ENCODE measurements at places on chromosomes 5 and 9.

DNA sequence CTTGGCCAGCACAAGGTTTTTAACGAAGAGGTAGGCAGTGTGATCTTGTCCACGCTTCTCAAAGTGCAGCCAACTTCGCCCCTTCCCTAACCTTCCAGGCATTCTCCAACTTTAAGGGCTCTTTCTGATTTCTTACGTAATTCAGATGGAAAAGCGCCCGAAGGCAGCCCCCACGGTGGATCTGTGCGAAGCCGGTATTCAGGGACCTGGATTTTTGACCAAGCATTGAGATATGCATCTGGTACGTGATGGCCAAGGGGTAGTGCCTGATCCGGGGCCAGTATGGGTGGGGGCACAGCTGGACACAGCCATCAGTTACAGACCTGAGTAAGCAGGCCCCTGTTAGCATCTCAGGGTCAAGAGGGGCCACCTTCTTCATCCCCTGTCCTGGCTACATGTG, 80.0 kb downstream of the AMBP start:
- no peak overlapping the region for H3K4me3 ChIP-seq
- H3K4me1 ChIP-seq, result peaks cover 13% of the 10 kb centered on the region
- no peak overlapping the region for H3K27ac ChIP-seq
- DNase-seq, result no peak

GRCh38 chr5:23025629-23026233, 172.6 kb upstream of the CDH12 start:
- DNase-seq, result no peak
- no peaks in the 10 kb centered on the region for H3K4me1 ChIP-seq
- no peak overlapping the region for H3K4me3 ChIP-seq
- H3K27ac ChIP-seq, result no peak overlapping the region

GRCh38 chr5:40478766-40479165, 200.9 kb upstream of the PTGER4 start:
- no peak overlapping the region for H3K27ac ChIP-seq
- no peak overlapping the region for H3K4me3 ChIP-seq
- H3K4me1 ChIP-seq, result no peaks in the 10 kb centered on the region

DNA sequence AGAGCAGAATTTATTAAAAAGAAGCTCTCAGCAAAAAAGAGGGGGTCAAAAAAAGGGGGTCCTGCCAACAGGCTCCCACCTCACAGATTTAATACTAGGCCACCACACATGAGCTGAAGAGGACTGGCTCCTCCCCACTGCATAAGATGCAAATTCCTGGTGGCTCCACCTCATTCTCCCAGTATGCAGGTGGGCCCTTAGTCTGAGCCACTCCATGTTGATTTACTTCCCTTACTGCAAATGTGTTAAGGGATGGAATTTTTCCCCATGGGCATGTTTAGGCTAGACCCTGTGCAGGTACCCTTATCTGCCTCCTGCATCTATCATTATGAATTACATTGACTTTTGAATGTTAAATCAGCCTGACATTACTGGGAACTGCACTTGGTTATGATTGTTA, 82.9 kb downstream of the ISOC1 start:
- no peaks in the 10 kb centered on the region for H3K4me1 ChIP-seq
- no peak overlapping the region for H3K27ac ChIP-seq
- H3K36me3 ChIP-seq, result no peaks in the 10 kb centered on the region
- no peak for DNase-seq

- H3K4me1 ChIP-seq, result no peaks in the 10 kb centered on the region
- H3K4me3 ChIP-seq, result no peak overlapping the region
- no peaks in the 10 kb centered on the region for H3K36me3 ChIP-seq
- peak; percentile 11 for DNase-seq
- no peaks in the 10 kb centered on the region for H3K27me3 ChIP-seq
These were observed 204.9 kb downstream of the CHSY3 start for GRCh38 chr5:130109152-130109551.

DNA sequence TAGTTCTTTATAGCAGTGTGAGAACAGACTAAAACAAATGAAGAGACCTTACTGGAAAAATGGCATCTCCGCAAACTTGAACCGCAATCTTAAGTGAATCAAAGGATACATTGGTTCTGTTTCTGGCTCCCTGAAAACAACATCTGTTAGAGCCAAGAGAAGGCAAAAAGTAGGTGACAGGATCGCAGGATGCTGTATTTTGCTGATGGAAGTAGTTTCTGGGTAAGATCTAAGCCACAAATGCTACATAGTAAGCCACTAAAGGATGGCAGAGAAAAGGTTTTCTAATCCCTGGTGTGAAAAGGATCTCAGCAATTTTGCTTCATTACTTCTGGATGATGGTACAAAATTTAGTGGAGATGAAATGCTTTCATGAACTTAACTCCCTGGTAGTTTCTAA, 63.3 kb upstream of the HTR4 start:
- peaks cover 3% of the 10 kb centered on the region for H3K27me3 ChIP-seq
- no peak overlapping the region for H3K27ac ChIP-seq
- no peak overlapping the region for H3K4me3 ChIP-seq
- H3K36me3 ChIP-seq, result no peaks in the 10 kb centered on the region
- H3K4me1 ChIP-seq, result no peaks in the 10 kb centered on the region
- no peak for DNase-seq
